ENCODE measurements at places on chromosomes 4 and X. TPM values are rescaled to one million over a fixed set of nuclear protein-coding genes. Genes with fewer than 3 reads are reported as not detected.

DNA sequence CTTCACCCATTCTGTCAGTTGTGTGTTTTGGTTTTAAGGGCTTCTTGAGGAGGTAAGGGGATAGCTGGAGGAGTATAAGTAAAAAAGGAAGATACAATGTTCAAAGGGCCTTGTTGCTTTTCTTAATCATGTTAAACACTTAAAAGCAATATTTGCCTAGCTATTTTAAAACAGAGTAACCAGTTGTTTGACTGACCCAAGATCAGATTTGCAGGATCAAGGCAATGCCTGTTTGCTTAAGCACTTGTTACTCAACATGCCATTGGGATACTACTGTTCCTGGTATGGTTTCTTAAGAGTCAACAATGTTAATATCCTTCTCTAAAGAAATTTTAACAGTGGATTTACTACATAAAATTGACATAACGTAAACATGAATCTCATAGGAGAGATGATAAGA, 2.6 kb downstream of the DCLK2 start:
- DNase-seq, result no peak

The SSX2 gene
- not detected for total RNA-seq

GRCh38 chrX:150643958-150644357, 49.2 kb upstream of the MTMR1 start:
- no peak for DNase-seq

The ZMAT1 gene
- 0.13 TPM for total RNA-seq

- DNase-seq, result no peak
Observed at GRCh38 chr4:1030559-1030958, 19.1 kb downstream of the FGFRL1 start.

- no peak for DNase-seq
Observed at GRCh38 chr4:171390626-171391025, 422.6 kb upstream of the GALNTL6 start.

GRCh38 chrX:123408821-123409737, 225.0 kb downstream of the GRIA3 start:
- no peak for DNase-seq

The SHOX gene
- total RNA-seq, result not detected

The ESX1 gene
- not detected for total RNA-seq
